Liver (tissue), 10 donors: ENCODE measurements at places on chromosomes 2 and 18. TPM values are rescaled to one million over a fixed set of nuclear protein-coding genes. Genes with fewer than 3 reads are reported as not detected.

The PLB1 gene
- 0.58 TPM for polyA plus RNA-seq

The FAM124B gene
- polyA plus RNA-seq: 0.30 TPM

The ABHD3 gene
- 20.0 TPM for polyA plus RNA-seq

- no peak for DNase-seq
Observed at GRCh38 chr2:160334028-160334741, 134.1 kb upstream of the ITGB6 start.
